NCI-H1048 (cell line): ENCODE measurements at places on chromosomes 12 and 14.

GRCh38 chr12:12010277-12011039 is 60.3 kb upstream of the BCL2L14 start:
- no peak for DNase-seq

- no peak for DNase-seq
Observed at GRCh38 chr14:44369401-44370123, 137.5 kb downstream of the FSCB start.

DNA sequence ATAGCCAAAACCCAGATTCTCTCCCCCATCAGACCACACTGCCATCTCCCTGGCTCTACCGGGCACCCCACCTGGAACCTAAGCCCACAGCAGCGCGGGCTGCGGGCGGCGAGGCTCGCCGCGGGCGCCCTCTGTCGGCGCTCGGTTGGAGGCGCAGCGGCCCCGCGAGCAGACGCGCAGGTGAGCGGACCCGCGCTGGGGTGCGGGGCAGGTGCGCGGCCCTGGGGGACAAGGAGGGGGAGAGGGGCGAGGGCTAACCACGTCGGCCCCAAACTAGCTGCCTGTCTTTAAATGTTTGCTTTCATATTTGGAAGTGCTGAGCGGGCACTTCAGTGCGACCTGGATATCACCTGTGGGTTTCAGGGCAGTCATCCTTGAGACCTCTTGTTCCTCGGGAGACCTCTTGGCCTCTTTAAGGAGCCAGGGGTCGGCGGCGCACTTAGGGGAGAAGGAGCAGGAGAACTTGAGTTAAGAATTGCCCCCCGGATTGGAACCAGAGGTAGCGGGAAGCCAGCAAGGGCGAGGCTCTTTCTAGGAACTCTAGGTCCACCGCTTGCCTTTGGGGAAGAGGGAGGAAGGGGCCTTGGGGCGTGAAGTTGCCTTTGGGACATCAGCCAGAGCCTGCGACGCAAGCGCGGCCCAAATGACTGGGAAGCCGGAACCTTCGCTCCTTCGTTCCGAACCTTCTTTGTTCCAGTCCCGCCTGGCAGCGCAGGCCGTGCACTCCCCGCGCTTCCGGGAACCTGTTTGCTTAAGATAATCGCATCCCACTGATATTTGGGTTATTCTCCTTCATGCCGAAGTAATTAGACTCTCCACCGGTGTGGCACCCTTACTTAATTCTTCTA is 78.7 kb downstream of the NEDD1 start:
- DNase-seq = no peak

GRCh38 chr12:130016194-130016593 is 112.4 kb upstream of the TMEM132D start:
- DNase-seq = no peak
